Right cardiac atrium (tissue), 5 donors: ENCODE measurements at places on chromosomes 16 and 17.

- DNase-seq, result peak; percentile 35
Measured at GRCh38 chr17:82370471-82371332, 863 bp upstream of the UTS2R start.

- DNase-seq, result no peak
Measured at GRCh38 chr17:47281216-47281615, 27.6 kb downstream of the ITGB3 start.

- no peak for DNase-seq
Measured at GRCh38 chr16:85331688-85332087, 219.4 kb upstream of the CIBAR2 start.

GRCh38 chr16:48321317-48322036 lies 63.7 kb downstream of the SIAH1 start:
- no peak for DNase-seq

- DNase-seq, result no peak
Measured at GRCh38 chr17:51801626-51802025, 356.9 kb downstream of the CA10 start.

GRCh38 chr16:80557037-80557436 lies 16.2 kb downstream of the DYNLRB2 start:
- no peak for DNase-seq

- DNase-seq, result no peak
Measured at GRCh38 chr17:17176341-17176740, 29.8 kb downstream of the PLD6 start.

- DNase-seq, result peak; percentile 18
Measured at GRCh38 chr16:23836404-23837311, 875 bp downstream of the PRKCB start.

GRCh38 chr17:74945543-74945942 lies 9.8 kb downstream of the OTOP3 start:
- no peak for DNase-seq

DNA sequence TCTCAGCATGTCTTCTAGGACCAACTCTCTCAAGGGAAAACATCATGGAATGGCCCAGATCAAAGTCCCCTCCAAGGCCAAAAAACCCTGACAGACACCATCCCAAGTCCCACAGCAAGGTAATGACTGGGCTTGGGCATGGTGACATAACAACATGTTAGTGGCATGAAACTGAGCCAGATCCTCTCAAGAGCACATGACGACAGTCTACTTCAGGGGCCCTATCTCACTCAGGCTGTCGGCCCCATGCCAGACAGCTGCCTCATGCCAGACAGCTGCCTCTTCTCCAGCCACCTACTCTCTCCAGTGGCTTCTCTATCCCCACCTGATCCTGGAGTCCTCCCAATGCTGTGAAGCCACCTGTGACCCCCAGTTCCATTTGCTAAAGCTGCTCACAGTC lies 18.4 kb downstream of the HSD11B2 start:
- DNase-seq, result peak; percentile 70

DNA sequence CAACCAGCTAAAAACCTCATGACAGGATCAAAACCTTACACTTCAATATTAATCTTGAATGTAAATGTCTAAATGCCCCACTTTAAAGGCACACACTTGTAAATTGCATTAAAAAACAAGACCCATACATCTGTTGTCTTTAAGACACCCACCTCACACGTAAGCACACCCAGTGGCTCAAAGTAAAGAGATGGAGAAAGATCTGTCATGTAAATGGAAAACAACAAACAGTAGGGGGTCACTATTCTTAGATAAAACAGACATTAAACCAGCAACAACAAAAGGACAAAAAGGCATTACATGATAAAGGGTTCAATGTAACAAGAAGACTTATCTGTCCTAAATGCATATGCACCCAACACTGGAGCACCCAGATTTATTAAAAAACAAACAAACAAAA lies 35.6 kb downstream of the SDR42E1 start:
- no peak for DNase-seq

- DNase-seq, result no peak
Measured at GRCh38 chr16:73006026-73006425, 41.9 kb downstream of the ZFHX3 start.

DNA sequence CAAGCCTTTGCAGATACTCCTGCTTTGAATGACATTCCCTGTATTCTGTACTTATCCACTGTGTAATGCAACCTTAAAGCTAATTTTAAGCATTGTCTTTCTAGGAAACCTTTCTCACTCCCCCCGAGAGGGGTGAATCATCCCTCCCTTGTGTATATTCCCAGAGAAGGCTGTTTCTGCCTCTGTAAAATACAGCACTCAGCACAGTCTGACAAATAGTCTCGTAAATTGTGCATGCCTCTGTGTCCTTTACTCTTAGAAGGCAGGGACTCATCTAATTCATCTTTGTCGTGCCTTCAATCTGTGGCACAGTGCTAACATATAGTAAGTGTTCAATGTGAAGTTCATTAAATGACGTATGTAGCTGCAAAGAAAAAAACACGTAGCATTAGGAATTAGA lies 200.7 kb downstream of the CA10 start:
- no peak for DNase-seq

- DNase-seq, result no peak
Measured at GRCh38 chr17:6366221-6366666, 68.7 kb downstream of the AIPL1 start.

DNA sequence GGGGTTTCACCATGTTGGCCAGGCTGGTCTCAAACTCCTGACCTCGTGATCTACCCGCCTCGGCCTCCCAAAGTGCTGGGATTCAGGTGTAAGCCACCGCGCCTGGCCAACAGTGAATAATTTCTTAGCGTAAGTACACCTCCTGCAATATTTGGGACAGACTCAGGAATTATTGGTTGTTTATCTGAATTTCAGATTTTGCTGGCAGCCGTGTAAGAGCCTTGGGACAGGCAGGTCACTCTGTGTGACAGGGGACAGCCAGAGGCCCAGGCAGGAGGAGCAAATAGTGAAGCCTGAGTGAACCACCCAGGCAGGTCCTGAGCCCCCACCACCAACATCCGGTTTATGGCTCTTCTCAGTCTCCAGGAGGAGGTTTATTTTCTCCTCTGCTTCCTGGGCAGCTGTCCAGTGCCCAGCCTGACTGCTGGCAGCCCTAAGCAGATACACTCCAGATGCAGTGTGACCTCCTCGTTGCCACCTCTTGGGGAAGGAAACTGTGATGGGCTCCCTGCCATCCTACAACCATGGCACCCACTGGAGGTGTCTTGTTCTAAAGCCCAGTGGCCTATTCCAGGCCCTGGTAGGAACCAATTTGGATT lies 26.2 kb upstream of the ADORA2B start:
- no peak for DNase-seq

GRCh38 chr16:89314854-89315253 lies 97.4 kb downstream of the ZNF778 start:
- DNase-seq, result no peak

GRCh38 chr16:5903832-5904231 lies 806.2 kb upstream of the EEF2KMT start:
- no peak for DNase-seq

- no peak for DNase-seq
Measured at GRCh38 chr17:40935624-40936023, 1.8 kb downstream of the KRT23 start.

DNA sequence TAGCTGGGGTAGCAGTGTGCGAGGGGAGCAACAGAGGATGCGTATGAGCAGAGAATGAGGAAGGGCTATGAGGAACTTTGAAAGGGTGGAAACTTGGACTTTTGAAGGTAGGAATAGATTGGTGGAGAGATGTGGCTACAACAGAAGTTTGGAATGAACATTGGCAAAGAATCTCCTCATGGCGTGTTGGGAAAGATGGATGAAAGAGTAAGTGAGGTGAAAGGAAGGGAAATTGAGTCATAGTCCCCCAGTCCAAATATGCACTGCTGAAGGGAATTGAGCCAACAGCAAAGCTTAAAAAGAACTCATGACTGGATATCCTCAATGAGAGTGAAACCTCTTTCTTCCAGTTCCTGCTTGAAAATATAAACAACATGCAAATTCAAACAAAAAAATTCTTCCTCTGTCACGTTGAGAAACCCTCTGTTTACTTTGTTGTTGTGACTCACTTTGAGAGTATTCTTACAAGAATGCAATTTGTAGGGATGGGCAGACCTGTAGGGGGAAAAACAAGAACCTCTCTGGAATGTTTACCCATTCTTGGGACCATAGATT lies 313.2 kb upstream of the KCNJ16 start:
- DNase-seq, result no peak

GRCh38 chr16:87507351-87508069 lies 14.7 kb upstream of the ZCCHC14 start:
- DNase-seq, result no peak

GRCh38 chr17:37527249-37527851 lies 37.7 kb downstream of the DUSP14 start:
- no peak for DNase-seq

GRCh38 chr16:57576429-57576870 lies 34.0 kb downstream of the ADGRG5 start:
- peak; percentile 69 for DNase-seq

DNA sequence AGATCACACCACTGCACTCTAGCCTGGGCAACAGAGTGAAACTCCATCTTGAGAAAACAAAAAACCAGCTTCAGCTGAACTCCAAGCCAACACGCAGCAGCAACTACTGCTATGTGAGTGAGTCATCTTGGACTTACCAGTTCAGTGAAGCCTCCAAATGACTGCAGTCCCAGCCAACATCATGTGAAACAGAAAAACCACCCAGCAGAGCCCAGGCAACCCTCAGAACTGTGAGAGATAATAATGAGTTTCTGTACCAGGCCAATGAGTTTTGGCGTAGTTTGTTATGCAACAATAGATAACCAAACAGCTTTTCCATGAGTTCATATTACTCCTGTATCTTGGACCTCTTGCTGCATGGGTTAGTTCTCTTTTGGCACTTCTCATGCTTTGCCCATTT lies 23.3 kb downstream of the PHF12 start:
- no peak for DNase-seq

DNA sequence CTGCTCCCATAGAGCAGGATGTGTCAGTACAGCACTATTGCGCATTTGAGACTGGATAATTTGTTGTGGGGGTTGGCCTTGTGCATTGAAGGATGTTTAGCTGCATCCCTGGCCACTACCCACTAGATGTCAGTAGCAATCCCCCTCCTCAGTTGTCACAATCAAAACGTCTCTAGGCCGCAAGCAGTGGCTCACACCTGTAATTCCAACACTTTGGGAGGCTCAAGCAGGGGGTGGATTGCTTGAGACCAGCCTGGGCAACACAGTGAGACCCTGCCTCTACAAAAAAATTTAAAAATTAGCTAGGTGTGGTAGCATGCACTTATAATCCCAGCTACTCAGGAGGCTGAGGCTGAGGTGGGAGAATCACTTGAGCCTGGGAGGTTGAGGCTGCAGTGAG lies 48.4 kb downstream of the CENPV start:
- DNase-seq, result no peak

- DNase-seq, result no peak
Measured at GRCh38 chr17:50274142-50274896, at the start of gene TMEM92. TSS of gene TMEM92 (plus strand) at chr17:50274466. CDS start at chr17:50274502, 36 bp downstream.

- DNase-seq, result peak; percentile 49
Measured at GRCh38 chr17:80441133-80441578, 26.2 kb downstream of the ENDOV start.

DNA sequence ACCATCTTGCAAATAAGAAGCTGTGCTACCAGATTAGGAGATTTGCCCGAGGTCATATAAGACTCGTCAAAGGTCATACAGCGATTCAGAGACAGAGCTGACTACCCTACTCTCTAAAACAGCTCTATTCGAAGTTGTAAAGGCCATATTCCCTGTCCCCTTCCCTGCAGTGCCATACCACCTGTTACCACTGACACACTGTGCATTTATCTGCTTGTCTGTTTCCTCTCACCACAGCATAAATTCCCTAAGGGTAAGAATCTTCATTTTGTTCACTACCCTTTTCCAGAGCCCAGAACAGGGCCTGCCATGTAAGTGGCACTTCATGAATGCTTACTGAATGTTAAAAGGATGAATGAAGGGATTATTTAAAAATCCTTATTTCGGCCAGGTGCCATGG lies 3.4 kb upstream of the KSR1 start:
- DNase-seq, result no peak

DNA sequence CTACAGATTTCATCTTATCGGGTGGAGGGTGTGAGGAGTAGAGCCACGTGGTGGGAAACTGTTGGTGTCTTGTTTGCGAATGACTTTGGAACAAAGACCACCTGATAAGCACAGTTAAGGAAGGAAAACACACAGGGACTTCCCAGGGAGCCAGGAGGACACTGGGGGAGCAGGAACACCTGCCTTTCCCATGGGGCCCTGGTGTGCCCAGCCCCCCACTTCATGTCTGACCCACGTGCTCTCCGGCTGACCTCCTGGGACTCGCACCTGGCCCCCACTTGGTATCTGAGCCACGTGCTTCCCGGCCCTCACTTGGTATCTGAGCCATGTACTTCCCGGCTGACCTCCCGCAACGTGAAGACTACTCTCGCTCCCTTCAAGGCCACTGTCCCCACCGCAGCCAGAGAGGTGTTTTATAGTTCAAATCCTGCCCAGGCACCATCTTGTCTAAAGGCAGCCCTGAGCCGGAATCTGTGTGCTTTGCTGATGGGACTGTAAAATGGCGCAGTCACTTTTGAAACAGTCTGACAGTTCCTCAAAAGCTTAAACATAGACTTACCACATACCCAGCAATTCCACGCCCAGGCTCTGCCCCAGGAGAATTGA lies 5.4 kb upstream of the CSNK1D start:
- peak; percentile 52 for DNase-seq

GRCh38 chr16:19014461-19014860 lies 30.7 kb downstream of the TMC7 start:
- no peak for DNase-seq

- no peak for DNase-seq
Measured at GRCh38 chr16:29996766-29997250, 767 bp downstream of the INO80E start.

- no peak for DNase-seq
Measured at GRCh38 chr17:48564188-48565021, 13.7 kb downstream of the HOXB4 start.

GRCh38 chr16:55008836-55009510 lies 78.3 kb downstream of the IRX5 start:
- no peak for DNase-seq

GRCh38 chr16:77928096-77928495 lies 94.3 kb upstream of the CLEC3A start:
- no peak for DNase-seq

GRCh38 chr16:8550728-8551387 lies 39.5 kb downstream of the TMEM114 start:
- no peak for DNase-seq

- no peak for DNase-seq
Measured at GRCh38 chr17:67834634-67835033, 9.3 kb downstream of the BPTF start.

DNA sequence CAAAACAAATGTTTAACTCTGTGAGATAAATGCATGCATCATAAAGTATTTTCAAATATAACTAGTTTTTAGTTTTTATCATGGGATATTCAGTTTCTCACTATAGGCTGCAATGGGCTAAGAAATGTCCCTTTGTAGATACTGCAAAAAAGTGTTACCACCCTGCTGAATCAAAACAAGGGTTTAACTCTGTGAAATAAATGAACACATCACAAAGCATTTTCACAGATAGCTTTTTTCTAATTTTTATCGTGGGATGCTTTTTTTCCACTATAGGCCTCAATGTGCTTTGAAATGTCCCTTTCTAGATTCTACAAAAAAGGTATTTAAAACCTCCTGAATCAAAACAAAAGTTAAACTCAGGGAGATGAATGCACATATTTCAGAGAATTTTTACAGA lies 541.1 kb downstream of the KCNJ18 start:
- DNase-seq, result no peak

- DNase-seq, result no peak
Measured at GRCh38 chr17:66690166-66690565, 144.8 kb upstream of the CACNG5 start.

- no peak for DNase-seq
Measured at GRCh38 chr17:59838052-59838916, 54.5 kb downstream of the TUBD1 start.
